ENCODE measurements at places on chromosomes 3 and 15.

DNA sequence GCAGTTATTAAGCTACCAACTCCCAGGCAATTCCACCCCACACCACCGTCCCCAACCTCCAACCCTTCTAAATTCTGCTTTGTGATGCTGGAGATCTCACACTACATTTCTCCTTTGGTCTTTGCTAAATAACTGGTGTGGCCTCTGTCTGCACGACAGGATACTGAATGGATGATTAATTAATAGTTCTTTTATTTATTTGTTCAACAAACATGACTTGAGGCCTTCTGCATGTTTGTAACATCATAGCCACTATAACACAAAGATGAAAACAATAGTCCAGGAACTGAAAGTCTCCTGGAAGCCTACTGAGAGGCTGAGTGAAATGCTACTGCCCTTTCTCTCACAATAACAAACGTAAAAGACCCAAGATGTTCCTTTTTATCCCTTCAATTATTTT lies 609.5 kb upstream of the UBE2E2 start:
- DNase-seq = no peak

- DNase-seq = no peak
Measured at GRCh38 chr15:41577863-41578735, 19.1 kb downstream of the TYRO3 start.

- DNase-seq = no peak
Measured at GRCh38 chr3:153906366-153906765, 214.8 kb upstream of the ARHGEF26 start.

- DNase-seq = no peak
Measured at GRCh38 chr3:173793963-173794362, 396.4 kb downstream of the NLGN1 start.

- peak; percentile 7 for DNase-seq
Measured at GRCh38 chr15:70056091-70056680, 41.5 kb downstream of the TLE3 start.

- DNase-seq = peak; percentile 91
Measured at GRCh38 chr3:71955240-71956068, 170.5 kb upstream of the PROK2 start.

DNA sequence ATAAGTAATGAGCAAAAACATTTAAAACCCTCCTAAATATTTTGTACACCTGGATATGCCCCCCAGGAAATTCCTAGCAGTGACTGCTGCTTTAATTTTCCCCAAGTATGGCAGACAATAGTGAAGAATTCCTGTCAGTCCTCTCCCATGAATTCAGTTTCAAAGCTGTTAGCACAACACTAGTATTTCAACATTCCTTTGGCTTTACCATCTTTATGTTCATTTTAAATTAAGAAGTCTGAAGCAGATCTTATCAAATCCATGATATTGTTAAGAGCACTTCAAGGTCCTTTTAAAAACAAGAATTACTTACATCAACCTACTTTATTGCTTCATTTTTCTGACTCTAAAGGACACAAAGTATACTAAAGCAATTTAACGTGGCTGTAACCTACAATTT lies 28.8 kb upstream of the CDIN1 start:
- DNase-seq = no peak

- DNase-seq = peak; percentile 48
Measured at GRCh38 chr3:89098964-89099585, 8.3 kb upstream of the EPHA3 start.

DNA sequence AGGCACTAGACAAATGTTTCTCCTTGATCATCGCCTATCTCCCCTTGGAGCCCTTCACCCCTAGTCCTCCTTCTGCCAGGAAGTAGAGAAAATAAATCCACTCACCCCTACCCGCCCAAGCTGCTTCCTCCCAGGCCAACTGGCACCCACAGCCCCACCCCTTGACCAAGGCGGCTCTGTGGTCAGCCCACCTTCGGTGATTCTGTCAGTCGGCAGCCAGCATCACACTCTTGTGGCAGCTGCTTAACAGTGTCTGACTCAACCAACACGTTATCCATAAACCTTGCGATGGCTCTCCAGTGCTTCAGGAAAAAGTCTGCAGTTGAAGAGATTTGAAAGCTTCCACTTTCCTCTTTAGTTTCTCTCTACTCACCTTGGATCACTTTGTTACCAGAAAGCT lies 7.6 kb downstream of the SHF start:
- DNase-seq = no peak

DNA sequence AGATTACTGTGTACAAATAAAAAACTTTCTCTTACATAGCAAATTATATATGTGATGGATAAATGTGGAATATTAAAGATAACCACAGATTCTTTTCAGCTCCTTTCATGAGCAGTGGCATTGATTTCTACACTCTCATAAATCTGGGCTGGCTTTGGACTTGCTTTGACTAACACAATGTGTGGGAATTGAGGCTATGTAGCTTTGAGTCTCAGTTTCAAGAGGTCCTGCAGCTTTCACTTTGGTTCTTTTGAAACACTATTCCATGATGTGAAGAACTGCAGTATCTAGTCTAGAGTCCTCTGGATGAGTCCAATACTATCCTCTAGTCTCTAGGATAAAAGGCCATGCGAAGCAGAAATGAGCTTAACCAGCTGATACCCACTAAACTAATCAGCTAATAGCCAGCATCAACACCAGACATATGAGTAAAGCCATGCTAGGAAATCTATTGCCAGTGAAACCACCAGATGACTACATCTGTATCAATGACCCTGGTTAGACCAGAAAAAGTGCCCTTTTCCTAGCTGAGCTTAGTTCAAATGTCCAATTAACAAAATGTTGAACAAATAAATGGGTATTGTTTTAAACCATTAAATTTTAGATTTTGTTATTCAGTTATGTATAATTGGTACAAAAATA lies 274.9 kb upstream of the ZPLD1 start:
- DNase-seq = no peak

GRCh38 chr3:100966807-100967206 lies 26.4 kb downstream of the ABI3BP start:
- peak; percentile 29 for DNase-seq

DNA sequence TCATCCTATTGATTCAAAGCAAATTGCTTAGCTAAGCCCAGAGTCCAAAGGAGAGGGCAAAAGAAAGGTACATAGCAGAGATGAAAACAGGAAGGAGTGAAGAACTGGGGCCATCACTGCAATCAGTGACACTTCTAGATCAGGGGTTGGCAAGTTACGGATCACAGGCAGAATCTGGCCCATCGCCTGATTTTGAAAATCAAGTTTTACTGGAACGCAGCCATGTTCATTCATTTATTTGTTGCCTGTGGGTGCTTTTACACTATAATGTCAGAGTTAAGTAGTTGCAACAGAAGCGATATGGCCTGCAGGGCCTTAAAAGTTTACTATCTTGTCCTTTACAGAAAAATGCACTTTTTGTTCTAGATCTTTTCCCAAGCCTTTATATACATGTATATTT lies 271.7 kb upstream of the TOPAZ1 start:
- DNase-seq = no peak

DNA sequence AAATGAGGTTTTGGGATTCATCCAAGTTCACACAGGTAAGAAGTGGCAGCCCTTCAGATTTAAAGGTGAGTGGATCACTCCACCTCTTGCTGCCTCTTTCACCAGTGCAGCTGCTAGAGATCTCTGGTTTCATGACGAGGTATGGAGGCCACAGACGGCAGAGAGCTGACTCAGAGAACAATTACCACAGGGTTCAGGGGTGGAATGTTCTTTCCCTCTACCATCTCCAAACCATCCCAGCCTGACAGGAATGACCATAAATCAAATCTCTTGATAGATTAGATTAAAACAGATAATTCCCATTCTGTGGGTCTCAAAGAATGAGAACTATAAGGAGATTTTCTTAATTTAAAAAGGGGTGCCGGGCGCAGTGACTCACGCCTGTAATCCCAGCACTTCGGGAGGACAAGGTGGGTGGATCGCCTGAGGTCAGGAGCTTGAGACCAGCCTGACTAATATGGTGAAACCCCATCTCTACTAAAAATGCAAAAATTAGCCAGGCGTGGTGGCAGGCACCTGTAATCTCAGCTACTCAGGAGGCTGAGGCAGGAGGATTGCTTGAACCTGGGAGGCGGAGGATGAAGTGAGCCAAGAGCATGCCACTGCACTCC lies 174.2 kb upstream of the ATP11B start:
- DNase-seq = no peak

DNA sequence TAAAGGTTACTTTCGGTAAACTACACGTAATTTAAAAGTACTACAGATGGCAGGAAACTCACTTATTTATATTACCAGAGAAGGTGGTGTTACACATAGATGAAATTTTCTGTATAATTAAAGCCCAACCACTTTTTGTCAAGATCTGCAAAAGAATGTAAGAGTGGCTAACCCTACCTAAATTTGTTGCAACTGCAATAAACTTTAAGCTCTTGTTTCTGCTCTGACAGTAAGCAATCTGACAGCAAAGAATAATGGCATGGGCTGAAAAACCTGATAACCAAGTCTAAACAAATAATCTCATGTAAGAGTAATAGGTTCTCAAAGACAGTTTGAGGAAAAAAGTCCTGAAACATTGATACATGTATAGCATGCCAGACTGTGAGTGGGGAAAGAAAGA lies 897.3 kb downstream of the TUSC7 start:
- DNase-seq = no peak

DNA sequence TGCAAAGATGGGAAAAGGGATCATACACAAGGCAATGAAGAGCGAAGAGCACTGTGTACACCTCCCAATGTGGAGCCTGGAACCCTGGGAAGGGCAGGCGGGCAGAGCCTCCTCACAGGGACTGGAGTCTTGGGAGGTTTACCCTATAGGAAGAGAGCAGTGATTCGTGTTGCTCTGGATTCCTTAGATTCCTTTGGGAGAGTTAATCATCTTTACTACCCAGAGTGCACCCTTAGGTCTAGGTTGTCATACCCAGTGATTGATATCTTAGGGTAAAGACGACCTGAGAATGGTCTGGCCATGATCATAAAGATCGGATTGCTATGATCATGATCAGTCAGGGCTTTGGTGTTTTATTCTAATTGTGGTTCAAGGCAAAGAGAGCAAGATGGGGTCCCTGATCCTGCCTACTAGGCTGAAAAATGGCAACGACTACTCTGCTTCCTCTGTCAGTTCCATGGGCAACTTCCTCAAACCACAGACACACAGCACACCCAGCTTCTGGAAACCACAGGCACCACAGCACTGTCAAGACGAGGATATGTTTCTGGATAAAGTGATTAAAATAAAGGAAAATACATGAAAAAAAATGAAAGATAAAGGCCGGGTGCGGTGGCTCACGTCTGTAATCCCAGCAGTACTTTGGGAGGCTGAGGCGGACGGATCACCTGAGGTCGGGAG lies 20.4 kb upstream of the MAP6D1 start:
- no peak for DNase-seq

GRCh38 chr3:128488636-128488990 lies 4.4 kb downstream of the GATA2 start:
- peak; percentile 69 for DNase-seq

DNA sequence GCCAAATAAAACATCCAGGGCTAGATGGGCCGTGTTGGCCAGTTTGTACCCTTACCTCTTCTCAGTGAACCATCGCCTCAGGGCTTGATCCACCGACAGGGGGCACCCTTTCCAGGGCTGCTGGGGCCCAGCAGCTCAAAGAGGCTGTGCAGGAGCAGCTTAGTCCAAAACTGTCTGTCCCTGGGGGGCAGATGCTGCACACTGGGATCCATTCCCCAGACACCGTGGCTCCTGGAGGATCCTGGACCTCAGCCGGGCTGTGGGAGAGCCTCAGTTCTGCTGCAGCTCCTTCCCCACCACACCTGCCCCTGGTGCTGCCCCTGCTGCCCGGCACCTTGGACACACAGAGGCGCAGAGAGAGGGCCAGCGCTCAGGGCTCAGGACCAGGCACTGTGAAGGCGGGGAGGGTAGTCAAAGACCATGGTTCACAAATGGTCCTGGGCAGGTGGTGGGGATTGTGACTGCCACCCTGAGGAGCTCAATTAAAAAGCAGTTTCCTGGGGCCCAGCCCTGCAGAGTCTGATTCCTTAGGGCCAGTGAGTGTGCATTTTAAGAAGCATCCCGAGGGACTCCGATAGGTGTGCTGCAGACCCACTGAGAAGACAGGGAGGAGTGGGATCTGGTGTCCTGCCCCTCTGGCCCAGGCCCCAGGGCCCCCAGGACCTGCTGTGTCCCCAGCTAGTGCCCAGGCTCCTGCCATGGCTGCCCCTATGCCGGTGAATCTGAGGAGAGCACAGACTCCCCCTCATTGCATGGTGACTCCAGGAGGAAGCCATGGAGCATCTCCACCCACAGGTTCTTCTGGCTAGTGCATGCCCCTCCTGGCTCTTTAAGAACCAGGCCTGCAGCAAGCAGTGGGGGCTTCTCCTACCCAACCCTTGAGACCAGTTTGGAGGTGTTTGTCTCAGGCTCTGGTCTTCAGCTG lies 86.5 kb upstream of the PRR20G start:
- DNase-seq = peak; percentile 47

DNA sequence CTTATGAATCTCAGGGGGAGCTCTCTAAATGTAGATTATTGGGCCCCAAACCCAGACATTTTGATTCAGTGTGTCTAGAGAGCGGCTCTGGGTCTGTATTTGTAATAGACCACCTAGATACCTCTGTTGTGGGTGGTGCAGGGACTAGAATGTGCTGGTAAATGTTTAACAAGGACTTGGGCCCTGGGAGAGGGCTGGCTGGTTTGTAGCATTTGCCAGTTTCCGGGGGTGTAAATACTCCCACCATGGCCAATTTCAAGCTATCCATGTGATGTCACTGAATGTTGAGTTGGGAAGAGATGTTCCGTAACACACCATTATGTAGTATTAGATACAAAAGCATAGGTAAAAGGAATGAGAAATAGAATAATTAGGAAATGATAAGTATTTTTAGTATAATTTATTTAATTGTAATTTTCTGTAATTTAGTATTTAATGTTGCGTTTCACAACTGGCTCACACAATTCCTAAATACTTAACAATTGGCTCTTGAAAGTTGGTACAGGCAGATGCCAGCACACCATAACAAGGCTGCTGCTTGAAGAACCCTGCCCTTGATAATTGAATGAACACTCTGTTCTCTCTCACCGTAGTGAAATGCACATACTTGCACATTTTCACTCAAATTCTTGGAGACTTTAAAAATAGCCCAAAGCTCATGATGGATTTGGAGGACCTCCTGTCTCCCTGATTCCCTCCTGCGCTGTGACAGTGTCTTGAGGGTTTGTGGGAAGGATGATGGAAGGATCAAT lies 359.2 kb upstream of the PROK2 start:
- no peak for DNase-seq

- no peak for DNase-seq
Measured at GRCh38 chr3:142353571-142353970, 94.3 kb downstream of the XRN1 start.

DNA sequence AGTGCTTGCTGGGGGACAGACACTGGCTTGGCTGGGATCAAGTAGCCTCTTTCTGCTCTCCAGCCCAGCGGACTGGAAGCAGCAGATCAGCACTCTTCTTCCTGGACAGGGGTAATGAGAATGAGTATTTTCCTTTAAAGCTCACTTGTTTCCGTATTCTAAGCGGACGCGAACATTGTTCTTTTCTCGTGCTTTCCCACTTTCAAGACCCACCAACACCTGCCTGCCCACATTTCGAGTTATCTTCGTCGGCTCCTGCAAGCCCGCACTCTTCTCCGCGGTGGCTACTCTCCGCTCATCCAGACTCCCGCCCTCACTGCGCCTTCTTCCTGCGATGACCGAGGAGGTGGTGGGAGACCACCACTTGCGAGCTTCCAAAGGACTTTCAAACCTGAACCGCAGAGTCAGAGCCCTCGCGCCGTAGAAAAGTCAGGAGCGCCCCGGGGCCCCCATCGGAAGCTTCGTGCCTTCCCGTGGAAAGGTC lies 1.6 kb upstream of the PPM1L start:
- DNase-seq = peak; percentile 61
